ENCODE measurements at places on chromosomes 16 and 17. TPM values are rescaled to one million over a fixed set of nuclear protein-coding genes. Genes with fewer than 3 reads are reported as not detected.

The ARSG gene
- 3.7 TPM for total RNA-seq

- peaks cover 7% of the 10 kb centered on the region for H3K4me1 ChIP-seq
- H3K4me3 ChIP-seq: no peak overlapping the region
- H3K27ac ChIP-seq: no peak overlapping the region
- H3K36me3 ChIP-seq: no peaks in the 10 kb centered on the region
- peaks cover 52% of the 10 kb centered on the region for H3K27me3 ChIP-seq
Observed at GRCh38 chr16:85926370-85926769, 27.4 kb downstream of the IRF8 start.

The KRTAP2-2 gene
- total RNA-seq: not detected

DNA sequence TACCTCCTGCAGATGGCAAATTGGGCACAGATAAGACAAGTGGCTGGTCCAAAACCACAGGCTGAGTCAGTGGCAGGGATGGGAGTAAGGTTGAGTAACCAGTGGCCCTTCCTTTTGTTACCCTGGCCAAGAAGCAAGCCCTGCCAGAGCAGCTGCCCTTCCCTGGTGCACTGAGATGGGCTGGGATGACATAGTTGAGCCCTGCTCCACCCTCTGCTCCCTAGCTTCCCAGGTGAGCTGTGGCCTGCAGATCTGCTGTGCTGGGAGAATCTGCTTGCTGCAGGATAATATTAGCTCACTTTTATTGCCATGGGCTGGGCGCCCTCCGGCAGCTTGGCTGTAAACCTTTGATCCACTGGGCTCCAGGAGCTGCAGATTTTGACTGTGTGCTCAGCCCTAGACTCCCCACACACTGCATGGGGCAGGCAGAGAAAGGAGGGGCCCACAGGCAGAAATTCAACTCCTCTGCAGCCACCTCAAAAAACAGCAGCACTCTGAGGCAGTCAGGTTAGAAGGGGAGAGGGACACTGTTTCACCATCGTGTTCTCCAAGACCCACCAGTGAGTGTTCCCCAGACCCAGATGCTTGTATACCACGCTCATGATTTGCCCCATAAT, 101.8 kb downstream of the CBLN1 start:
- no peaks in the 10 kb centered on the region for H3K27me3 ChIP-seq
- H3K4me3 ChIP-seq: no peak overlapping the region
- H3K36me3 ChIP-seq: no peaks in the 10 kb centered on the region
- H3K27ac ChIP-seq: no peak overlapping the region
- no peaks in the 10 kb centered on the region for H3K4me1 ChIP-seq
- no peak for DNase-seq

GRCh38 chr16:4566144-4566543, 10.0 kb downstream of the C16orf96 start:
- peaks cover 24% of the 10 kb centered on the region for H3K4me1 ChIP-seq
- H3K4me3 ChIP-seq: no peak overlapping the region
- H3K27ac ChIP-seq: no peak overlapping the region
- peaks cover 27% of the 10 kb centered on the region for H3K27me3 ChIP-seq
- no peak for DNase-seq

GRCh38 chr16:71894229-71894920, 956 bp upstream of the IST1 start:
- no peaks in the 10 kb centered on the region for H3K27me3 ChIP-seq
- DNase-seq: peak; percentile 56
- peak overlapping the region; percentile 95 for H3K27ac ChIP-seq

- no peak overlapping the region for H3K27ac ChIP-seq
- H3K36me3 ChIP-seq: no peaks in the 10 kb centered on the region
- peaks cover 9% of the 10 kb centered on the region for H3K27me3 ChIP-seq
Observed at GRCh38 chr16:23837553-23838308, 1.9 kb downstream of the PRKCB start.

- H3K27me3 ChIP-seq: no peaks in the 10 kb centered on the region
- peaks cover 12% of the 10 kb centered on the region for H3K4me1 ChIP-seq
- no peak for DNase-seq
- H3K4me3 ChIP-seq: no peak overlapping the region
- H3K27ac ChIP-seq: no peak overlapping the region
Observed at GRCh38 chr17:60318830-60319229, 73.1 kb downstream of the USP32 start.

Data from HepG2 (cell line).